ENCODE measurements at places on chromosomes 5 and 9. TPM values are rescaled to one million over a fixed set of nuclear protein-coding genes. Genes with fewer than 3 reads are reported as not detected.

GRCh38 chr5:113901718-113902117 is 388.2 kb downstream of the YTHDC2 start:
- DNase-seq = no peak

DNA sequence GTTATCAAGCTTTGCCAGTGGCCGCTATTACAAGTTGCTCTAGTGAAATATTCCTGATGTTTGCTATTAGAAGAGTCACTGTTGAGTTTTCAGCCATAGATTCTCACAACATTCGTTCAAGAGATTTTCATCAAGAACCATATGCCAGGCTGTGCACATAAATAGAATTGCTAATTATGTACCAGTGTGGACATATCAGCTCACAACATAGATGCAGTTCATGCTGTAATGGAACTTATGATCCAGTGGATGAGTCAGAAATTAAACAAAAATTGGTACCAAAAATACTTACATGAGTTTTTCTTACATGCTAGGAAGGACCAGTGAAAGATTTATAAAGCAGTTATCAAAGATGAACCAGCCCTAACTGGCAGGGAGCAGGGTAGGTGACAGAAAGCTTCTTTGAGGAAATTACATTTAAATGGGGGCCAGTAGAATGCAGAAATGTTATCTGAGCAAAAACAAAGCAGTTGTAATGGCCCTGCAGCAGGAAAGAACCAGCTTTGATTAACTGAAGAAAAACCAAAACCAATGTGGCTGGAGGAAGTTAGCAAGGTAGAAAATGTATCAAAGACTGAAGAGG is 404.2 kb downstream of the DNAH5 start:
- no peak for DNase-seq

GRCh38 chr9:89254773-89255125 is 56.2 kb upstream of the CKS2 start:
- DNase-seq = no peak

DNA sequence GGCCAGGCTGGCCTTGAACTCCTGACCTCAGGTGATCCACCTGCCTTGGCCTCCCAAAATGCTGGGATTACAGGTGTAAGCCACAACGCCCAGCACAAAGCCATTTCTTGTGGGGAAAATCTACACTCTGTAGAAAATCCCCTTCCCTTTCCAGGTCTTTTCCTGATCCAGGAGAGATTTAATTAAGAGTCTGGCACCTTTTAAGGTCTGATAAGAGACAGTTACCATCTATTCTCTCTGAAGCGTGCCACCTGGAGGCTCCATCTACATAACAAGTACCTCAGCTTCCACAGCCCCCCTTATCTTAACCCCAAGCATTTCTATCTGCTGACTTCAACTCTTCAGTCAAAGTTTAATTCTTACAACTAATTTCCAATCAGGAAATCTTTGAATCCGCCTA is 71.4 kb upstream of the CDK20 start:
- DNase-seq = no peak

DNA sequence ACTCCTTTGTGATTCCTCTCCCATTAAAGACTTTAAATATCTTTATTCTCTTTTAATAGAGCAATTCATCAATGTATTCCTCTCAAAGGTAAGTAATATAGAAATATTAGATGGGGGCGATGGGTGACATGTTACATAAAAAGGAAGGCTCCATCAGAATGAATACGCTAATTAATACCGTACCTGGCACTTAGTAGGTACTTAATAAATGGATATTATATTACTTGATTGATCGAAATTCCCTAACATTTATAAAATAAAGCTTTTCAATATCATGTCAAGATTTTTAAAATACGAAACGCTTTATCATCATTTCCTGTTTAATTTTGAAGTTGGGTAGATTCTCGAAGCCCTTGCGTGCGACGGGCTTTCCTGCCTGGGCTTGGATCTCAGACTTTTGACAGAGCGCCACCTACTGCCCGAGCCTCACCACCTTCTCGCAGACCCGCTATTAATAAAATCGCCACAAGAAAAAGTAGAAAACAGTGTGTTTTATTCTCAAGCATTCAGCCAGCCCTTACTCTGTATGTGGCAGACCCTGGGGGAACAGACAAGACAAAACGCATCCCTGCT is 99.4 kb downstream of the C5orf15 start:
- DNase-seq = peak; percentile 45

GRCh38 chr9:35903049-35903448 is 3.0 kb upstream of the HRCT1 start:
- DNase-seq = no peak

The TPPP gene
- total RNA-seq = 8.8 TPM
